Panc1 (cell line): ENCODE measurements at places on chromosomes 1 and 21. TPM values are rescaled to one million over a fixed set of nuclear protein-coding genes. Genes with fewer than 3 reads are reported as not detected.

The GJB3 gene
- total RNA-seq: 0.15 TPM

The ANKRD34A gene
- 1.4 TPM for total RNA-seq

The GFI1 gene
- 0.49 TPM for total RNA-seq

The DCST1 gene
- total RNA-seq: not detected

The PLD5 gene
- total RNA-seq: not detected

The CYP4Z1 gene
- total RNA-seq: not detected

The SUCO gene
- total RNA-seq: 31.3 TPM

The TGFBR3 gene
- 14.5 TPM for total RNA-seq

The MX2 gene
- 56.7 TPM for total RNA-seq

The NBPF11 gene
- 9.2 TPM for total RNA-seq

The IER5 gene
- total RNA-seq: 20.4 TPM

The OR2T29 gene
- total RNA-seq: not detected

The ZBTB8A gene
- 6.5 TPM for total RNA-seq

The ABCG1 gene
- 0.80 TPM for total RNA-seq

The LIN28A gene
- 0.64 TPM for total RNA-seq

The TSTD1 gene
- 20.1 TPM for total RNA-seq

The CHODL gene
- total RNA-seq: 0.10 TPM

The SLC45A1 gene
- 11.3 TPM for total RNA-seq

The LYPD8 gene
- total RNA-seq: not detected

The DYNLT5 gene
- not detected for total RNA-seq

The PKNOX1 gene
- 16.5 TPM for total RNA-seq

The TNFRSF1B gene
- total RNA-seq: 18.8 TPM

The NCMAP gene
- total RNA-seq: 0.33 TPM

The CHI3L1 gene
- total RNA-seq: 0.10 TPM

The RNF207 gene
- 115 TPM for total RNA-seq

The CFAP410 gene
- 11.8 TPM for total RNA-seq

The ALG14 gene
- 4.1 TPM for total RNA-seq

The TMEM52 gene
- total RNA-seq: 2.5 TPM

The CDC7 gene
- total RNA-seq: 30.1 TPM

The PGLYRP3 gene
- not detected for total RNA-seq

The CRNN gene
- not detected for total RNA-seq

The FCRL6 gene
- not detected for total RNA-seq

The PRRX1 gene
- 0.69 TPM for total RNA-seq

The MASP2 gene
- 0.41 TPM for total RNA-seq

The S100A1 gene
- total RNA-seq: 2.9 TPM

The PYGO2 gene
- 41.1 TPM for total RNA-seq

The RPRD2 gene
- 28.3 TPM for total RNA-seq

The EXOSC10 gene
- total RNA-seq: 93.1 TPM

The GUCA2A gene
- not detected for total RNA-seq

The SELENBP1 gene
- 5.9 TPM for total RNA-seq

The ARTN gene
- total RNA-seq: 0.49 TPM

The PSMD4 gene
- total RNA-seq: 256 TPM
